Activated CD4-positive, alpha-beta memory T cell treated with anti-CD3 and anti-CD28 coated beads, Interleukin-2, amount 10 ng/mL, durations not matched to agents 7 days and 5 days (primary cell): ENCODE measurements at places on chromosomes 2 and 18.

DNA sequence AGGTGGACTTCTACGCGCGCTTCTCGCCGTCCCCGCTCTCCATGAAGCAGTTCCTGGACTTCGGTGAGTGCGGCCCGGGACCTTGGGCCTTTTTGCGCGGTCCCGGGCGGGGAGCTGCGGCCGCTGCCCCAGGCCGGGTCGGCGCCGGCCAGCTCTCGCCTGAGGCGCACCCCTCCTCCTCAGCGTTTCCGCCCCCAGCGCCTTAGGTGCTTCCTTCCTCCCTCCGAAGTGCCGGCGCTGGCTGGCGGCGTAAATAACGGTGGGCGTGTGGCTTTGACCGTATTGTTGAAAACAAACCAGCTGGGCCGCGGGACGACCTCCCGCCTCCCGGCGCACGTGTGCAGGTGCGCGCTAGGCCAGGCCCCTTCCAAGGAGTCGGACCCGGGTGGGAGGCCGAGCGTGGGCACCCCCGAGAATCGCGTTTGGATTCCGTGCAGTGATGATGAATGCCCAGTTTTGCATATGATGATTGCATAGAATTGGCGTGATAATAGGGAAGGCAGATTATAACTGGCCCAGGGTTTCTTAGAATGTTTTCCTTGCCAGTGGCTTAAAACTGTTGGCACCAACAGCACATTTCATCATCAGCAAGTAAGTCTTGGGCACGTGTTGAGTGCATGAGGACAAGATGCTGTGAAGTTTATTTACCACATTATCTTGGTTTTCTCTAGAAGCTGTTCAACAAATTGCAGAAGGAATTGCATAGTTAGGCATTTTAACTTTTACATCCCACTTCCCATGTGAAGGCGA lies 569 bp downstream of the PDK1 start:
- H3K27ac ChIP-seq = peak overlapping the region; percentile 84
- H3K4me3 ChIP-seq = peak overlapping the region; percentile 89
- DNase-seq = peak; percentile 73
- H3K27me3 ChIP-seq = no peaks in the 10 kb centered on the region
- H3K4me1 ChIP-seq = peaks cover 47% of the 10 kb centered on the region

DNA sequence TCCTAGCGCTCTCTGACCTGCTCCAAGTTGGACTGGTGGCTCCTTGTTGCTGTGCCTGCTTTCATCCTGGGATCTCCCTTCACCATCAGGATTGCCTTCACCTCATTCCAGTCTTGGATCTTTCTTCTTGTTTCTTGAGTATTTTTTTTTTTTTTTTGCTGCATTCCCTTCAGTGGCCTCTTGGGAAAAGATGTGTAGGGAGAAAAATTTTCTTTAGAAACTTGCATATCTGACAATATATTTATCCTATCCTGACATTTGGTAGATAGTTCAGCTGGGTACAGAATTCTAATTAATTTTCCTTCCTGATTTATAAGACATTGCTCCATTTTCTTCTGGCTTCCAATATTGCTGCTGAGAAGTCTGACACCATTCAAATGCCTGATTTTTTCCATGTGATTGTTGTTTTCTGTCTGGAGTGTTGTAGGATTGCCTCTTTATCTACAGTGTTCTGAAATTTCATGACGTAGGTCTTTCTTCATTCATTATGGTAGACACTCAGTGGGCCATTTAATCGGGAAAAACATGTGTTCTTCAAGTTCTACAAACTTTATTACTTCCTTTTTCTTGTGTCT lies 23.0 kb upstream of the IL1A start:
- H3K27me3 ChIP-seq = no peaks in the 10 kb centered on the region
- H3K4me1 ChIP-seq = peaks cover 51% of the 10 kb centered on the region
- peaks cover 40% of the 10 kb centered on the region for H3K36me3 ChIP-seq
- H3K4me3 ChIP-seq = no peak overlapping the region
- no peak overlapping the region for H3K27ac ChIP-seq

GRCh38 chr2:151374436-151374835 lies 17.0 kb downstream of the TNFAIP6 start:
- no peak for DNase-seq
- no peaks in the 10 kb centered on the region for H3K27me3 ChIP-seq
- H3K27ac ChIP-seq = no peak overlapping the region
- no peak overlapping the region for H3K4me3 ChIP-seq
- peaks cover 9% of the 10 kb centered on the region for H3K4me1 ChIP-seq

- H3K27me3 ChIP-seq = peaks cover 20% of the 10 kb centered on the region
- no peak for DNase-seq
- no peak overlapping the region for H3K27ac ChIP-seq
- H3K36me3 ChIP-seq = no peaks in the 10 kb centered on the region
- no peaks in the 10 kb centered on the region for H3K4me1 ChIP-seq
Measured at GRCh38 chr2:227188292-227188691, 23.9 kb downstream of the COL4A3 start.
